ENCODE measurements at places on chromosomes 13 and 19.

GRCh38 chr13:50989476-50989875 is 79.9 kb downstream of the RNASEH2B start:
- DNase-seq: no peak

DNA sequence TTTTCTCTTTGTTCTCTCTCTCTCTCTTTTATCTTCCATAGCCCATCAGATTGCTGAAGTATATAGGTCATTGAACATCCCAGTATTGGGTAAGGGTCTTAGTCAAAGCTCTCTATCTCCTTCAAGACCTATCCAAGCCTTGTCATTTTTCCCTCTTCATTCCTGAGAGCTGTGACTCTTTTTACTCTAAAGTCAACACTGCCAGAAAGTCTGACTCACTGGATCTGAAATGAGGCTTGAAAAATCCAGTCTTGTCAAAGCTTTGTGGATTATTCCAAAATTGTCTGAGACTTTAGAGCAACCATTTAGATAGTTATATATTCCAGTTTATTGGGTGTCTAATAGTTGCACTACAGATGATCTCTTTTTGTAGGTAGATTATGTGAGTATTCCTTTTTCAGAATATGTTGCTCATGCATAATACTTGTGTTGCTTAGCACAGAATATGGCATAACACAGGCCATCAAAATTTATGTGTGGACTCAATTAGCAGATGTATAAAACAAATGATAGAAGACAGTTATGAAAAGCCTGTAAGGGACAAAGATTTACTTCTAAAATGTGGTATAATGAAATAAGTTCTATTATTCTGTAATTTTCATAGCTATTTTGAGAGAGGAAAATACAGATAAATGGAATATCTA is 389.3 kb upstream of the PCDH9 start:
- DNase-seq: no peak

GRCh38 chr13:97627566-97627965 is 193.6 kb downstream of the RAP2A start:
- DNase-seq: no peak

DNA sequence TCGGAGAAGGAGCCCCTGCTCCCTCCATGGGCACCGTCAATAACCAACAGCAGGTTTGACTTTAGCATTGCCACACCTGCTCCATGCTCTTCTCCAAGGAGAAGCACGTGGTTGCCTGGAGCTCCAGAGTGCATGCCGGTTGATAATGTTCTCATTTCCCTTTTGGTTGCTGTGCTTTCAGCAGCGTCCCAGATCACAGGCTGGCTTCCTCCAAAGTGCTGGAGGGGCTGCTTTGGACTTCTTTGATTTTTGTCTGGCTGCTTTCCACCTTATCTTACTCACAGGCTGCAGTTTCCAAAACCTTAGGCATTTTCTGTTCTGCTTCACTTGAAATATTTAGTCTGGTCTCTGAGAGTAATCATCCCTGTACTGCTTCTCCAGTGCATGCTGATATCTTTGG is 123.8 kb upstream of the IRS2 start:
- DNase-seq: no peak

- DNase-seq: no peak
Measured at GRCh38 chr19:47102346-47103060, 11.1 kb downstream of the ZC3H4 start.

All from stimulated activated CD4-positive, alpha-beta T cell treated with anti-CD3 and anti-CD28 coated beads, Interleukin-1b, Interleukin-23, amount 100 ng/mL, for 24 hours (primary cell).